ENCODE measurements at places on chromosomes 7 and 10.

DNA sequence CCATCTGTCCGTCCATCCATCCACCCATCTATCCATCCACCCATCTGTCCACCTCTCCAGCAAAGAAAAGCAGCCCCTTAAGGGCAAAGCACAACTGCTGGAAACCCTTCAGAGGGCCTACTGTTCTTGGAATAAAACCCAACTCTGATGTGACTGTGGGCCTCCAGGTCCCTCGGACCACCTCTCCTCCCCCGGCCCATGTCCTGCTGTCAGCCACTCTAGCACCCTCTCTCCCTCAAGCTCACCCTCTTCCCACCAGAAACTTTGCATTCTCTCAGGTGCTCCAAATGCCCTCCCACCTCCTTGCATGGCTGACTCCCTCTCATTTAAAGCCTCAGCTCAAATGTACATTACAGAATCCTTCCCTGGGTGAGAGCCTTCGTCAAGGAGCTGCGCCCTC is 110.3 kb downstream of the ARHGAP22 start:
- DNase-seq = no peak

GRCh38 chr10:24900888-24901685 is 51.3 kb downstream of the PRTFDC1 start:
- DNase-seq = no peak

- DNase-seq = no peak
Measured at GRCh38 chr10:86285136-86285790, 81.3 kb downstream of the GRID1 start.

DNA sequence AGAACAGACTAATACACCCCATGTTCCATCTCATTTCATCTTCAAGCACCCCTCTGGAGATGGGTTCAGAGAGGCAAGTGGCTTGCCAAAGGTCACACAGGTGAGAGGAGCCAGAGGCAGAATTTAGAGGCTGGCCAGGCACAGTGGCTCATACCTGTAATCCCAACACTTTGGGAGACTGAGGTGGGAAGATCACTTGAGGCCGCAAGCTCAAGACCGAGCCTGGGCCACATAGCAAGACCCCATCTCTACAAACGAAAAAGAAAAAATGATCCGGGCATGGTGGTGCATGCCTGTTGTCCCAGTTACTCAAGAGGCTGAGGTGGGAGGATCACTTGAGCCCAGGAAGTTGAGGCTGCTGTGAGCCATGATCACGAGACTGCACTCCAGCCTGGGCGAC is 34.7 kb upstream of the MYL10 start:
- DNase-seq = no peak

DNA sequence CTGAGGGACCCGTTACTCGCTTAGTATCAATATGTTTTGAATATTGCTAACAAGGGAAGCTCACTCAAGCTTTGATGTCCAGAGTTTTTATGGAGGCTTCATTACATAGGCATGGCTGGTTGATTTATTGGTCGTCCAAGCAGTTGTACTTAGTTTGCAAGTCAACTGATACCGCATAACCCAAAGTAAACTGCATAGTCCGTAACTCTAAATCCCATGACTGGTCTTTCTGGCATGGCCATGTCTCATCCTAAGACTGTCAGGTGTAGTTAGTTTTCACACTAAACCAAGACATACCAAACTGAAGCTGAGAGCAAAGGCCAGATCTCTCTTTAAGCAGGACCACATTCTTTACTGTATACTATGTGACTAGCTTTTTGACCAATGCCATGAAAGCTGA is 397.9 kb downstream of the TFEC start:
- no peak for DNase-seq

DNA sequence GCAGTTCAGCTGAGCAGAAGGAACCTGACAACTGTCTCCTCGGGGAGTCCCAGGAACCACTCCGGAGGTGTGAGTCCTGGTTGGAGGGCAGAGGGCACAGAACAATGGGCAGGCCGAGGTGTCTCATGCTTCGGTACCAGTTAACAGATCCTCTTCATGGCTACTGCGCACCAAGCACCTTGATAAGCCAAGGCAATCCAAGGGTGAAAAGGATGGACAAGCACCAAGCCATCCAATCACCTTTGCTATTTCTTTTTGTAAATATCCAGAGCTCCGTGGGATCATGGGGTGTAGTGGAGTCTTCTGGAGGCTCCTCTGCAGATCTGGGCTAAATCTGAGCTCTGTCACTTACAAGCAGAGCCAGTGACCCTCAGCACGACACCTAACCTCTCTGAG is 233.5 kb downstream of the WDR11 start:
- no peak for DNase-seq

GRCh38 chr10:74683621-74684364 is 142.6 kb upstream of the KAT6B start:
- DNase-seq = no peak

DNA sequence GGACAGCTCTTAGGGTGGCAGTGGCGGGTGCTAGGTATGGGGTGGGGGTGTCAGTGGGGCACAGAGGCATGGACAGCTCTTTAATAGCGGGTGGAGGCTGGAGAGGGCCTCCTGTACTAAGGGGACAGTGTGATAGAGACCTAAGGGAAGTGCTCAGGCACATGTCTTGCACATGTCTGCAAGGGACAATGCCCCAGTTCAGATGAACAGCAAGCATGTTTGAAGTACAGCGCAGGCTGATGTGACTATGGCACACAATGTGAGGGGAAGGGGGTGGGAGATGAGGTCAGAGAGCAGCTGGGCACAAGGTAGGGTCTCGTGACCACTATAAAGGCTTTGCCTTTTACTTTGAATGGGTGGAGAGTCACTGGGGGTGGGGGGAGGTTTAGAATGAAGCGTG is 3.5 kb downstream of the GIMAP8 start:
- no peak for DNase-seq

- DNase-seq = no peak
Measured at GRCh38 chr7:1421020-1421790, 38.1 kb downstream of the MICALL2 start.

DNA sequence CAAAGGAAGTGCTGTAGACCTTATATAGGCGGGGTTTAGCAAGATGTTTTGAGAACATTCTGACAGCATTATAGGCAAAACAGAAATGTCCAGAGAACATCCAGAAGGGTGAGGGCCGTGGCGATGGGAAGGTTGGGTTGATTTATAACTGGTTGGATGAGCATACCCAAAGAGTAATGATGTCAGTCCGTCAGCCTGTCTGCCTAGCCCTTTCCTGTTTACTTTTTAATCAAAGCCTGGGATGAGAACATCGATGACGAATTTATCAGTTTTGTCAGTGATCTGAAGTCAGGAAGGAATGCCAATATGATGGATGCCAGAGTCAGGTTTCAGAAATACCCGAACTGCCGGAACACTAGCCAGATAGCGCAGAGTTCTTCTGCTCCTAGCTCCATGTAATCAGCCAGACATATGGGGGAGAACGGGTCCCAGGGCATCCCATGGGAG is 33.8 kb upstream of the TRIM8 start:
- no peak for DNase-seq
